CD4-positive, alpha-beta T cell treated with Interleukin-17A for 1 hour (primary cell): ENCODE measurements at places on chromosomes 5 and 9.

DNA sequence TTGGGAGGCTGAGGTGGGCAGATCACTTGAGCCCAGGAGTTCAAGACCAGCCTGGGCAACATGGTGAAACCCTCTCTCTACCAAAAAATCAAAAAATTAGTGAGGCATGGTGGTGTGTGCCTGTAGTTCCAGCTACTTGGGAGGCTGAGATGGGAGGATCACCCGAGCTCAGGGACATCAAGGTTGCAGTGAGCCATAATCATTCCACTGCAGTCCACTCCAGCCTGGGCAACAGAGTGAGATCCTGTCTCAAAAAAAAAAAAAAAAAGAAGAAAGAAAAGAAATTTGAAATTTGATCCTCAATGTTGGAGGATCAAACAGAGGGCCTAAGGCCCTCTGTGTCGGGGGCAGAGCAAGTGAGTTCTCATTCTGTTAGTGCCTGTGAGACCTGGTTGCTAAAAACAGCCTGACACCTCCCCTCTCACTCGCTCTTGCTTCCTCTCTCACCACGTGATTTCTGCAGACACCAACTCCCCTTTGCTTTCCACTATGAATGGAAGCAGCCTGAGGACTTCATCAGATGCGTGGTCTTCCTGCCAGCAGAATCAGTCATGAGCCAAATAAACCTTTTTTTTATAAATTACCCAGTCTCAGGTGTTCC, 8.4 kb upstream of the GOLPH3 start:
- DNase-seq = no peak

DNA sequence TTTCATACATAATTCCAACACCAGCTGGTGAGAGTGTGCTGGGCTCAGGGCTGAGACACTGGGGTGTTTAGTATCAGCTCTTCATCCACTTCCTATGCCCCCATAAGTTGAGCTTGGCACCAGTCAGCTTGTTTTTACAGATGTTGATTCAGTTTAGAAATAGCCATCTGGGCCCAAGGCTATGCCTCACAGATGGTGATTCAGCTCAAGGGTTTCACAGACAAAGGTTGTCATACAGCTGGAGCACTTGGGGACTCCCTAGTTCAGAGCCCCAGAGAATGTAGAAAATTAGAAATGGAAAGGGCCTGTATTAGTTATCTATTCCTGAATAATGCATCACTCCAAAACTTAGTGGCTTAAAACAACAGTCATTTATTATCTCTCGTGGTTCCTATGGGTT, 10.3 kb upstream of the CRHBP start:
- DNase-seq = no peak

GRCh38 chr9:114287001-114287762, 35.7 kb upstream of the ORM1 start:
- DNase-seq = no peak

DNA sequence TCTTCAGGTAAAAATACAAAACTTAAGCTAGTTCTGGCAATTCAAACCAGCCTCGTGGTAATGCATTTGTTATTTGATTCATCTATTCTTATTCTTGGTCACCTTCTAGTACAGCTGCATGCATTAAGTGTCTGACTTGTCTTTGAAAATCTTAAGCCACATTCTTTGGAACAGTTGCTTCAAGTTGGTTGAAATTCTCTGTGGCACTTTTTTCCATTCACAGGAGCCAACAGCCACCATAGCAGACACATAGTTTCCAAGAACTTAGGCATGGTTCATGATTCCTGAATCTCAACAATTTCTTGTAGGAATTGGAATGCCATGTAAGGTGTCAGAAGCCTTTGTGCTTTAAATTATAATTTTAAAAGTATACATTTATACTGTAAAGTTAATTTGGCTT, 47.4 kb upstream of the MEF2C start:
- DNase-seq = no peak

- DNase-seq = no peak
These were observed 46.3 kb downstream of the AOPEP start for GRCh38 chr9:94772639-94773303.

- no peak for DNase-seq
These were observed 114.6 kb upstream of the SLC12A2 start for GRCh38 chr5:127969002-127969401.

GRCh38 chr5:7437836-7438235, 41.9 kb downstream of the ADCY2 start:
- no peak for DNase-seq

- no peak for DNase-seq
These were observed 72.1 kb upstream of the ZNF618 start for GRCh38 chr9:113803811-113804589.

- DNase-seq = no peak
These were observed 485.6 kb upstream of the NUDT12 start for GRCh38 chr5:104048231-104048630.

- no peak for DNase-seq
These were observed 294.5 kb upstream of the TAS2R1 start for GRCh38 chr5:9924614-9925013.

- no peak for DNase-seq
These were observed 84.6 kb downstream of the DAB2IP start for GRCh38 chr9:121735793-121736770.

DNA sequence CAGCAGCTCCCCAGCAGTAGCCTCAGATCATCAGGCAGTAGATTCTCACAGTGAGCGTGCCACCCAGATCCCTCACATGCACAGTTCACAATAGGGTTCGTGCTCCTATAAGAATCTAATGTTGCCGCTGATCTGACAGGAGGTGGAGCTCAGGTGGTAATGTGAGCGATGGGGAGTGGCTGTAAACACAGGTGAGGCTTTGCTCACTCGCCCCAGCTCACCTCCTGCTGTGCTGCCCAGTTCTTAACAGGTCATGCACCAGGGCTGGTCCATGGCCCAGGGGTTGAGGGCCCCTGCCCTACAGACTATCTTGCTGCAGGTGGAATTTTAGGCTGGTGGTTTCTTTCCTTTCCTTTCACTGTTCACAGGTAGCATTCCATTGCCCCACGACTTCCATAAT, 100.2 kb downstream of the MRPL36 start:
- no peak for DNase-seq

DNA sequence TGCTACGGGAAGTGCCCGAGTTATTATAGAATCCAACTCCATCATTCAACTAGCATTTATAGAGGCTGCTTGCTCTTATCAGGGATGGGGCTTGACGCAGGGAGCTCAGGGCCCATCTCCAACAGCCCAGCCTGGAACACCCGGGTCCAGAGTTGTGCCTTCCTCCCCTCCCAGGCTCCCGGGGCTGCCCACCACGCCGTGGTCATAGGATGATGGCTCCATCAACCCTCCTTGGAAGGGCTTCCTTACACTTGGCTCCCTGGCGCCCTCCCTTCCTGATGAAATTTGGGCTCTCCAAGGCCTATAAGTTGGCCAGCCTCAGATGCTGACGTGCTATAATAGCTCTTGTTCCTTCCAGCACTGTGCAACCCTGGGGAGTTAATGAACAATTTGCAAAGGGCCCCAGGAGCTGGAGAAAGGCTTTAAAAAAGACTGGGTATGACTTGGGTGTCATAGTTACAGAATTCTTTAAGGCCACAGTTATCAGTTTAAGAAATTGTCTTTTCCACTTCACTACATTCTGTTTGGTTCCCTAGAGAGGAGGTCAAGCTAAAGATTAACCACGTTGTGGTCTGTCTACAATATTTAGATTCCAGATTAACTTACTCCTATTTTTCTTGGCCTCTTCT, 42.5 kb upstream of the GADD45G start:
- DNase-seq = no peak

DNA sequence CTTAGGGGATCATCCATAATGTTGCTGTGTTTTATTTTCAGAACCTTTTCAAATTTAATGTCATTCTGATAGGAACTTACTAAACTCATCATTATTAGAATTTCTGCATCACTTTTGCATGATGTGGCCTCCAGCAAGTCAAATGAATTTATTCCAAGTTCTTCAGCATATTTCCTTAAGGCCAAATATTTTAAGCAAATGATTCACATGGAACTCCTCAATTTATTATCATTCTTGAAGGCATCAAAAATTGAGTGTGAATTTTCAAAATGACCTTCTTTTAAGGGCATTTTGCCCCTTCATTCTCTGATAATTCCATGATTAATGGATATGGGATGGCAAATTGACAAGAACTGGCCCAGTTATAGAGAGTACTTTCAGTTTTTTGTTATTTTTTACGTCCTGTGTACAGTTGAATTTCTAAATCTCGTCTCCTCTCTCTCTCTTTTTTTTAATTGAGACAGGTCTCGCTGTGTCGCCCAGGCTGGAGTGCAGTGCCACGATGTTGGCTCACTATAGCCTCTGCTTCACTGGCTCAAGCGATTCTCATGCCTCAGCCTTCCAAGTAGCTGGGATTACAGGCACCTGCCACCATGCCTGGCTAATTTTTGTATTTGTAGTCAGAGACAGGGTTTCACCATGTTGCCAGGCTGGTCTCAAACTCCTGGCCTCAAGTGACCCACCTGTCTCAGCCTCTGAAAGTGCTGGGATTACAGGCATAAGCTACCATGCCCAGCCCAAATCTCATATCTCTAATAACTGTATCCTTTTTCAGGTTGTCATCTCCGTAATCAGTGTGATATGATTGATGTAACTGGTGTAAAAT, 29.1 kb downstream of the GPR21 start:
- DNase-seq = no peak

DNA sequence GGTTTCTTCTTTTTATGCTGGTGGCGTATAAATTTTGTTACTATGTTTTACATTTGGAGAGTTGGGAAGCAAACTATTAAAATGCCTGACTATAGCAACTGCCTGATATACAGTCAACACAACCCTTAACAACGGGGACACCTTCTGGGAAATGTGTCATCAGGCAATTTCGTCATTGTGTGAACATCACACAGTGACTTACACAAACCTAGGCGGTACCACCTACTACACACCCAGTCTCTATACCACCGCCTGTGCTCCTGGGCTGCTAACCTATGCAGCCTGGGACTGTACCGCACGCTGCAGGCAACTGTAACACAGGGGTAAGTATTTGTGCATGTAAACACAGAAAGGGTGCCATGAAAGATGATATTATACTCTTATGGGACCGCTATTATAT, 1.3 kb upstream of the CDHR2 start:
- peak; percentile 51 for DNase-seq

GRCh38 chr9:17757816-17758215, 178.9 kb downstream of the SH3GL2 start:
- no peak for DNase-seq

GRCh38 chr5:74567411-74567995, 73.0 kb downstream of the ENC1 start:
- DNase-seq = no peak

GRCh38 chr5:139565411-139566305, 4.5 kb downstream of the UBE2D2 start:
- DNase-seq = peak; percentile 84

- DNase-seq = no peak
These were observed 372.8 kb upstream of the PIK3R1 start for GRCh38 chr5:67842806-67843205.

DNA sequence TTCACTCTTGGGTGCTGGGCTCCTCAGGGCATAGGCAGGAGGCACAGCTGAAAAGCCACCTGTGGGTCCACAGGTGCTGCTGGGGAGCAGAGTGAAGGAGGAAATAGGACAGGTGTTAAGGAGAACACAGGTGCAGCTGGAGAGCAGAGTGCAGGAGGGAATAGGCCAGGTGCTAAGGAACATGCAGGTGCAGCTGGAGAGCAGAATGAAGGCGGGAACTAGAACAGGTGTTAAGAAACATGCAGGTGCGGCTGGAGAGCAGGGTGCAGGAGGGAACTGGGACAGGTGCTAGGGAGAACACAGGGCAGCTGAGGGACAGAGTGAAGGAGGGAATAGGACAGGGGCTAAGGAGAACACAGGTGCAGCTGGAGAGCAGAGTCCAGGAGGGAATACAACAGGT, 43.8 kb upstream of the PLEKHG4B start:
- no peak for DNase-seq

DNA sequence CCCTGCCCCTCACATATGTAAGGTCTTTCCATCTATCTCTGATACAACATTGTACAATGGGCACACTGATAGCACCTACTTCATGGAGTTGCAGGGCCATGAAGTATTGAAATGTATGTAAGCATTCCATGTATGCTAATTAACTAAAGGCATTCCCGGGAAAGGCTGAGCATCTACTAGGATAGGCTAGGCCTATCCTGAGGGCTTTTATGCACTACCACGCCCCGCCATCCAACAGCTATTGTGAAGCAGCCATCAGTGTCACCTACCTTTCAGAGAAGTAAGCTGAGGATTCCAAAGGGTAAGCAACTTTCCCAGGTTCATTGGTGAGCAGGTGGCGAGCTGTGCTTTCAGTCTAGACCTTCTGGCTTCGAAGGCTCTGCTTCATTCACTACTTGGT, 47.6 kb downstream of the NSG2 start:
- DNase-seq = no peak

DNA sequence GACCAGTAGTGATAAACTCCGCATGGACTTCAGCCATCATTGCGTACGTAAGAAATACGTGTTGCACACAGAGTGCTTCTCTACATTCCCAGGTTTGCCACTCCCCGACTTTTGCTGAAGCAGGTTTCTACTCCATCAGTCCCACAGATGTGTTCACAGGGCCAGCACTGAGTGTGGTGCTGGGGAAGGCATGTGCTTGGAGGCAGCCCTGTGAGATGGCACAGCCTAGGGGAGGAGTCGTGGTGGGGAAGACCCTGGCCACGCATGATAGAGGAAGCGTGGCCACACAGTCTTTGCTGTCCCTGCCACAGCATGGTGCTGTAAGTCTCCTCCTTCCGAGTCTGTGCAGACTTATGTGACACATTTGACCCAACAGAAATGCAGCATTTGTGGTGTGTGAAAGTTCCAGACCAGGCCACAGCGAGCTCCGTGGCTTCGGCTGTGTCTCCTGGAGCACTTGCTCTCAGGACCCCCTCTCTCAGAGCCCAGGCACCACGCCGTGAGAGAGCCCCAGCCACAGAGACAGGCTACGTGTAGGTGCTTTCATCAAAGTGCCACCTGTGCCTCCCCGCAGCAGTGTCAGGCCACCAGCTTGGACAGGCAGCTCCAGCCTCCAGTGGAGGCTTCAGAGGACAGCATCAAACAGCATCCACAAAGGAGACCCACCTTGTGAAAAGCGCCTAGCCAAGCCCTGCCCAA, 197.8 kb downstream of the AUH start:
- DNase-seq = no peak

GRCh38 chr9:82091610-82092009, 103.0 kb downstream of the SPATA31D1 start:
- no peak for DNase-seq

DNA sequence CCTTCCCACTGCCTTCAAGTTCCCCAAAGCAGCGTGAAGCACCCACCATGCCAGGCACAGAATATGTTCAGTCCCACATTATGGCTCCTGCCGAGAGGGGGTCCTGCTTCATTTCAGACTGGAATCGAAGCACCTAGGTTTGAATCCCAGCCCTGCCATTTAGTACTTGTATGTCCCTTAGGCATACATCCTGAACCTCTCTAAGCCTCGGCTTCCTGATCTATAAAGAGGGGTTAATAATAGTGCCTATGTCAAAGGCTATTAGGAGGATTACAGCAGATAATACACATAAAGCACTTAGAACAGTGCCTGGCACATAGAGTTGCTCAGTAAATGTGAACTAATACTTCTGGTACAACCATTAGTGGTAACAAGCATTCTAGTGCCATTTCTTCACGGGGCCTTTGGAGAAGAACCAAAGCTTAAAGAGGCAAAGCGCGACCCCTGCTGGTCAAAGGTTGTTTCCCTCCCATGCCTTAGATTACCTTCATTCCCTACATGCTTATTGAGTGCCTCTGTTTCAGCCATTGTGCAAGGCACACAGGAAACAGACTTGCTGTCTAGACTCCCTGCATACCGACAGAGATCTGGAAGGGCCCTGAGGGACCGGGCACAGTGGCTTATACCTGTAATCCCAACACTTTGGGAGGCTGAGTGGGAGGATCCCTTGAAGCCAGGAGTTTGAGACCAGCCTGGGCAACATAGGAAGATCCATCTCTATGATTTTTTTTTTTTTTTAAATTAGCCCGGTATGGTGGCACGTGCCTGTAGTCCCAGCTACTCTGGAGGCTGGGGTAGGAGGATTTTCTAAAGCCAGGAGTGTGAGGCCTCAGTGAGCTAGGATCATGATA, 98.3 kb downstream of the PPARGC1B start:
- peak; percentile 79 for DNase-seq
